ENCODE measurements at places on chromosomes 12 and 14.

GRCh38 chr14:90871605-90872233 lies 55.5 kb upstream of the TTC7B start:
- no peak for DNase-seq

DNA sequence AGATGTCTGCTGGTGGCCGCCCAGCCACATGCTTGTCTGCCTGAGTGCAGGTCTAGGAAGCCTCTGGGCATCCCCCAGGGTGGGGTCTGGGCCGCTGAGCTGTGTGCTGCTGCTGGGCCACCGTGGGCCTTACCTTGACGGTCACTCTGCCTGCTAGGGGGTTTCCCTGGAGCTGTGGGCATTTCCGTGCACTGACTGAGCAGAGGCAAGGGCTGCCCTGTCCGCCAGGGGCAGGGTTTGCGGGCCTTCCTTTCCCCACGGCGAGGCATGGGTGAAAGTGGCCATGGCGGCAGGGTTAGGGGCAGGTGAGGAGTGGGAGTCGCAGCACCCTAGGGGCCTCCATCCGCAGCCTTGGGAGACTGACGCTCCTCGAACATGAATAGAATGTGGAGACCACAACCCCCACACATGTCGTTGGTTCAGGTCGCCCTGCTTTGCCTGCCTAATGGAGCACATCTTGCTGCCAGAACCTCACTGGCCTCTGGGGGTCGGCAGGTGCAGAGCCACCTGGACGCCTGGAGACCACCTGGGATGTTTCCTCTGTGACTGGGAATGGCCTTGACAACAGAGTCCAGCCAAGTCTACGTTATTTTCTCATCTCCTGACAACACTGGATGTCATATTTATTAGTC lies 2.5 kb downstream of the ZBTB42 start:
- DNase-seq: peak; percentile 42

- no peak for DNase-seq
These were observed 468.0 kb upstream of the SYT1 start for GRCh38 chr12:78396538-78396937.

DNA sequence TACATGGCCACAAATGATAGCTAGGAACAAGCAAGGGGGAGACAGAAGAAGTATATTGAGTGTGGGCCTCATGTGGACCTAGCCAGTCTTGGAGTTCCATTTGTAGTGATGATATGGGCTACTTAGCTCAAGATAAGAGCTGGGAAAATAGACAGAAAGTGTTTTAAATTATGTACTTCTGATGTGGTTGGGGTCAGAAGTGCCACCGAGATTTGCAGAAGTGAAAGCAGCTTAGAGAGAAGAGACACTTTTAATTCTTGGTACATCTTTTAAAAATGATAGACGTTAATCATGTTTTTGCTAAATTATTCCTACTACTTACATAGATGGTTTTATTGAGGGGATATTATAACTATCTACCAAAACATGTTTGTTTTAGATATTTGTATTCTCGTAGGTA lies 198.3 kb upstream of the PDZRN4 start:
- DNase-seq: no peak

GRCh38 chr12:121534495-121535148 lies 46.2 kb downstream of the KDM2B start:
- no peak for DNase-seq

GRCh38 chr12:58299371-58299770 lies 358.0 kb downstream of the ATP23 start:
- no peak for DNase-seq

GRCh38 chr14:81221579-81222102 lies 882 bp upstream of the GTF2A1 start:
- DNase-seq: no peak

- DNase-seq: peak; percentile 5
These were observed 20.1 kb downstream of the TPCN1 start for GRCh38 chr12:113241191-113242025.

DNA sequence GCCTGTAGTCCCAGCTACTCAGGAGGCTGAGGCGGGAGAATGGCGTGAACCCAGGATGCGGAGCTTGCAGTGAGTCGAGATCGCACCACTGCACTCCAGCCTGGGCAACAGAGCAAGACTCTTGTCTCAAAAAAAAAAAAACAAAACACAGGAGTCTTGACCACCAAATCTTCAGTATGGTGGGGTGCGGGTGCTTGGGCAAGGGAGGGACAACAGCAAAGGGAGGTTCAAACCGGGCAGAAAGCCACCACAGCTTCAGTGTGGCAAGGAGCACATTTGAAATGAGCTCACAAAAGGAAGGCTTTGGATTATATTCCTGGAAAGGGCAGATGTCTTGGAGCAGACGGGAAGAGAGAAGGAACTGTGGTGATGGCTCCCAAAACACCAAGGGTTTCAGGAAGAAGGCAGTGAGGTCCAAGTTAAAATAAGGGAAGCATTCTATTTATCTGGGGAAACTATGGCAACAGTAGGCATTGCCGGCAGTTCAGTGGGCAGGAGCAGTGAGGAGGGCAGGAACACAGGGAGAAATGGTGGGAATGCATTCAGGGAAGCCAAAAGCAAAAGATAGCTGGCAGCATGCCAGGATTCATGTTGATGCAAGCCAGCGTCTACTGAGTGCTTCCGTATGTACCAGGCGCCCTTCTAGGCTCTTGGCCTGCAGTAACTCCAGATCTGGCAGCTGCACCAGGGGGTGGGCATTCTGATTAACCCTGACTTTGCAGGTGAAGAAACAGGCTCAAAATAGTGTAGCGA lies 51.0 kb upstream of the SRSF5 start:
- peak; percentile 97 for DNase-seq

- DNase-seq: peak; percentile 75
These were observed 169.5 kb upstream of the RTL1 start for GRCh38 chr14:101072945-101073597.

DNA sequence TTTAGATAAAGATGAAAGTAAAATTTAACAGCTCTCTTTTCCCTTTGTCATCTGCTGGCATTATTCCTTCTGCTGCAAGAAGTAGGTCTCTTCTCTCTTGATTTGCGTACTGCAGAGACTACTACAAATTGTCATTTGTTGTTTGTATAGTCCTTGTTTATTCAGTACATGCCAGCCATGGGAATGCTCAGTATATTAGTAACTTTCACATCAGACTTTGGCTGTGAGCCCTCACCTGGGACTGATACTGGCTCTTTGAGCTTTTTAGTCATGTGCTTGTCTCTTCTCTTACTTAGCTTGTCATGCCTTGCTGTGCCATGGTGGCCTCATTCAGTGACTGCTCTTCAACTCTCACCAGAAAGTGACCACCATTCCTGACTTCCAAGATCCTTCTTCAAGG lies 169.8 kb downstream of the PRKCH start:
- no peak for DNase-seq

DNA sequence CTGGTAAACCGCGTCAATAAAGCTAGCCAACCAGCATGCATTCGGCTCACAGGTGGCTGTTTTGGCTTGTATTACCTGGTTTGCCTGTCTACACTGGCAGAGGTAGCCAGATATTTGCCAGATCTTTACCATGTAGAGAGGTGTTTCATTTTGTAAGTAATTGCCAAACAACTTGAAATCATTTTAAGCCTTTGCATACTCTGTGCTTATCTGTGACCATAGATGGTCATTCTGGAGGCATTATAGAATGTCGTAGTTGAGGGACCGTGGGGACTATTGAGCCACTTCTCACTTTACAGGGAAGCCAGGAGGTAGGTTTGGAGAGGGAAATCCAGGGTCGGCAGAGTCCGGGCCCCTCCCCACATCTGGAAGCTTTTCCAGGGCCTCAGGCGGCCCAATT lies 5.9 kb downstream of the ADGRD1 start:
- DNase-seq: no peak

- no peak for DNase-seq
These were observed 84.9 kb downstream of the NCOR2 start for GRCh38 chr12:124482567-124482893.

DNA sequence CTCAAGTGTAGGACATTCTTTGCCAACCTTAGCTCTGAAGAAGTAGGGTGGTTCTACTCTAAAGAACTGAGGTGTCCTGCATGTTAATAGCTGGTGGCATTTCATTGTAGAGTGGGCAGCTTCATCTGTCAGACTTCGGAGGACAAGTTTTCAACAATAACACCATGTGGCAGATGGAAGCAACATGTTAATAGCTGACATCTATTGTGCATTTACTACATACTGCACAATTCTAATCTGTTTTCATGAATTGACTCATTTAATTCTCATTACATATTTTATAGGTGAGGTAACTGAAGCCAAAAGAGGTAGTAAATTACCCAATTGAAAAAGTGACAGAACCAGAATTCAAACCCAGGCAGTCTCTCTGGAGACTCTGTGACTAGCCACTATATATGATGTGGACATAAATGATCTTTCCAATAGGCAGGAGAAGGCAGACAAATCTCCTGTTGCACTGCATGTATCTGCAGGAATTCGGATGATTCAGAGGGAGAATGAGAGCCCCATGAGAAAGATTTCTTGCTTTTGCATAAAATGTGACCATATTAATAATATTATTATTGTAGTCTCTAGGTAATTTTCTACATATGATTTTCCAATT lies 137.2 kb upstream of the E2F7 start:
- DNase-seq: no peak

- no peak for DNase-seq
These were observed 174.7 kb downstream of the SLC2A13 start for GRCh38 chr12:39931231-39931630.

DNA sequence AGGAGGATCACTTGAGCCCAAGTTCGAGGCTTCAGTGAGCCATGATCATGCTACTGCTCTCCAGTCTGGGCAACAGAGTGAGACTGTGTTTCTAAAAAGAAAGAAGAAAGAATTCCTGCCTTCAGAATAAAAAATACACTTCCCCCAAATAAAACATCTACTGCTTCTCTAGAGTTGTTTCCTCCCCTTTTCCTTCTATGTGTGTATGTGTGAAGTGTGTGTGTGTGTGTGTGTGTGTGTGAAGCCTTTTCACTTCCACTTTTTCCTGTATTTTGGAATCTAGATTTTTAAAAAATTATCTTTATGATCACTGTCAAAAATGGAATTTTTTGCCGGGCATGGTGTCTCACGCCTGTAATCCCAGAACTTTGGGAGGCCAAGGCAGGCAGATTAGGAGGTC lies 12.6 kb upstream of the SNX6 start:
- no peak for DNase-seq

GRCh38 chr14:99148131-99148530 lies 123.9 kb downstream of the BCL11B start:
- no peak for DNase-seq

DNA sequence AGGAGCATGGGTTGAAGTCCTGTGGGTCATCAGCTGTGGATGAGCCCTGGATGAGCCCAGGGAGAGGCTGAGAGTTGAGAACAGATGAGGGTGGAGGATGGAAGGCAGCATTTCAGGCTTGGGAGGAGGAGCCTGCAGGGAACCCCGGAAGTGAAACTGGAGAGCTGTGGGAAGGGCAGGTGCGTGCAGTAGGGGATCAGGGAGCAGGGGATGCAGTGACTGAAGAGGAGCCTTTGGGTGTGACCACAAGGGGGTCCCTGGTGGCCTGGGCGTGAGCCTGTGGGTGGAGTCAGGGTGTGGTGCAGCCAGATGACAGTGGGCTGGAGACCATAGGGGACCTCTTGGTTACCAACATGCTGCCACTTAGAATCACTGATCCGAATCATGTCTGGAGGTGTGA lies 115.5 kb downstream of the PAPOLA start:
- DNase-seq: no peak

- DNase-seq: peak; percentile 18
These were observed 212.2 kb downstream of the KIF26A start for GRCh38 chr14:104350463-104351185.
